ENCODE measurements at places on chromosomes 3 and 15. TPM values are rescaled to one million over a fixed set of nuclear protein-coding genes. Genes with fewer than 3 reads are reported as not detected.

CPLX3 gene
- not detected for total RNA-seq

GRCh38 chr3:155194973-155195957 lies 98.2 kb downstream of the STRIT1 start:
- H3K36me3 ChIP-seq, result no peaks in the 10 kb centered on the region
- no peaks in the 10 kb centered on the region for H3K4me1 ChIP-seq
- H3K4me3 ChIP-seq, result no peak overlapping the region
- H3K27ac ChIP-seq, result no peak overlapping the region

- H3K27me3 ChIP-seq, result no peaks in the 10 kb centered on the region
- H3K4me3 ChIP-seq, result no peak overlapping the region
- H3K27ac ChIP-seq, result no peak overlapping the region
- H3K4me1 ChIP-seq, result no peaks in the 10 kb centered on the region
Observed at GRCh38 chr3:56477646-56478045, 9.4 kb upstream of the ERC2 start.

- peaks cover 57% of the 10 kb centered on the region for H3K4me1 ChIP-seq
- peaks cover 14% of the 10 kb centered on the region for H3K27me3 ChIP-seq
- no peak overlapping the region for H3K4me3 ChIP-seq
- H3K27ac ChIP-seq, result no peak overlapping the region
- DNase-seq, result no peak
Observed at GRCh38 chr3:66502245-66502874, 1.5 kb upstream of the LRIG1 start.

GRCh38 chr15:55649058-55649423 lies 60.9 kb upstream of the PYGO1 start:
- H3K4me3 ChIP-seq, result no peak overlapping the region
- no peak overlapping the region for H3K27ac ChIP-seq
- H3K27me3 ChIP-seq, result no peaks in the 10 kb centered on the region
- no peak for DNase-seq
- no peaks in the 10 kb centered on the region for H3K36me3 ChIP-seq
- no peaks in the 10 kb centered on the region for H3K4me1 ChIP-seq

DNA sequence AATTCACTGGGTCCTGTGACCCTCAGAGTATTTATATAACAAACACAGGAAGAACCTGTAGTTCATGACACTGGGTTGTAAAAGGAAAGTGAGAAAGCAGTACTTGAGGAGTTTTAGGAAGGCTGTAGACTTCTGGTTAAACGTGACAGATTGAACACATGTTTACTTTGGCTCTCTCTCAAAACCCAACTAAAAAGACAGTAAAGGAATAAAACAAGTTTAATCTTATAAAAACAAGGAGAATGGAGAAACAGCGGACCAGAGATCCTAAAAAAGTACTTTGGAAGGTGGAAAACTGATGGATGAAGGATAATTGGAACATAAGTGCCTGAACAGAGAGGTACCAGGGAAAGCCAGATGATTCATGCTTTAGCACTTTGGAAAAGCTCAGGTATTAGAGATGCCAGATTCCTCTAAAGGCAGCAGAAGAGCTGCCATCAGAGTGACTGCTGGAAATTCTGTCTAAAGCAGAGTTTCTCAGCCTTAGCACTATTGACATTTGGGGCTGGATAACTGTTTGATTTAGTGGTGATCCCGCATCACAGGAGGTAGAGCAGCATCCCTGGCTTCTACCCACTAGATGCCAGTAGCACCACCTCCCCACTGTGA lies 182.9 kb upstream of the RORA start:
- H3K4me3 ChIP-seq, result no peak overlapping the region
- H3K4me1 ChIP-seq, result no peaks in the 10 kb centered on the region
- H3K27me3 ChIP-seq, result no peaks in the 10 kb centered on the region
- no peaks in the 10 kb centered on the region for H3K36me3 ChIP-seq
- no peak overlapping the region for H3K27ac ChIP-seq
- DNase-seq, result no peak

SLC51B gene
- total RNA-seq, result 14.4 TPM

C3orf85 gene
- total RNA-seq, result not detected

FOXP1 gene
- total RNA-seq, result 43.3 TPM

DNA sequence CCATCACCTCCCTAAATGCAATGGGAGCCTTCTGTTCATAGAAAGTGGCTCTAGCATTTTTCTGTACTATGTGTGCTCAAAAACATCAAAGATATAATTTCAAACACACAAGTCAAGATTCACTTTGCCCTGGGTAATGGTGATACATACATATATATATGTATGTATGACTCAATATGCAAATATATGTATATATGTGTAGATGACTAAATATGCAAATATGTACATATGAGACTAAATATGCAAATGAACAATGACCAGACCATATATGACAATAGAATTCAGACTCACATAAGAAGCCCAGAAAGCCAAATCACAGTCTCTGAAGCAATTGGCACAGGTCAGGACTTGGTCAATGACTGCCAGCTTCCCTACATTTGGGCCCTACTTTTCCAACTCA lies 36.9 kb upstream of the SNRK start:
- no peak overlapping the region for H3K27ac ChIP-seq
- no peak for DNase-seq
- H3K4me1 ChIP-seq, result no peaks in the 10 kb centered on the region
- H3K4me3 ChIP-seq, result no peak overlapping the region
- no peaks in the 10 kb centered on the region for H3K27me3 ChIP-seq

- H3K36me3 ChIP-seq, result no peaks in the 10 kb centered on the region
- H3K27me3 ChIP-seq, result no peaks in the 10 kb centered on the region
- no peaks in the 10 kb centered on the region for H3K4me1 ChIP-seq
- peak; percentile 40 for DNase-seq
Observed at GRCh38 chr3:39639344-39640236, 169.8 kb upstream of the MYRIP start.

CXCR6 gene
- total RNA-seq, result not detected

DNA sequence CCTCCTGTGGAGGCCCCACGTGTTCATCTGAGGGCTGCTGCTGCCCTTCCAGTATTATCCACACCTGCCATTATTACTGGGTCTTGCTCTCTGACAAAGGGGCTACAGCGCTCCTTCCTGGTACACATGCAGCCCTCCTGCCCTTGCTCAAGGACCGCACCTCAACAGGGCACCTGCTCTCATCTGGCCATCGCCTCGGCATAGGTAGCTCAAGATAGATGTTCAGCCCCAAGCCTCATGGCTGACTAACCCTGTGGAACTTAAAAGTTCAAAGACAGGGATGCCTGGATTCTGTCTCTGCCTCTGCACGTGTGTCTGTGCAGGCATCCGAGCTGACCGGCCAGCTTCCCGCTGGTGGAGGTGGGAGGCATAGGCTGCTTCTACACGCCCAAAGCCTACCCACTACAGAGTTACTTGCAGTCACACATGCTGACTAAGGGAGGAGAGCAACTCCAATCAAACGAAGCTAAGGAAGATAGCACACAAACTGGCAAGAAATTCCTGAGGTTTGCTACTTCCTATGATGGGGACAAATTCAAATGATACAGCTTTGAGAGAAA lies 152.5 kb upstream of the ATP10A start:
- no peak overlapping the region for H3K4me3 ChIP-seq
- no peak overlapping the region for H3K27ac ChIP-seq
- no peaks in the 10 kb centered on the region for H3K36me3 ChIP-seq
- no peaks in the 10 kb centered on the region for H3K4me1 ChIP-seq
- peaks cover 4% of the 10 kb centered on the region for H3K27me3 ChIP-seq
